ENCODE measurements at places on chromosomes 6 and 20.
A peak's percentile ranks its signal among the peaks of the same experiment; 100 is the strongest.

DNA sequence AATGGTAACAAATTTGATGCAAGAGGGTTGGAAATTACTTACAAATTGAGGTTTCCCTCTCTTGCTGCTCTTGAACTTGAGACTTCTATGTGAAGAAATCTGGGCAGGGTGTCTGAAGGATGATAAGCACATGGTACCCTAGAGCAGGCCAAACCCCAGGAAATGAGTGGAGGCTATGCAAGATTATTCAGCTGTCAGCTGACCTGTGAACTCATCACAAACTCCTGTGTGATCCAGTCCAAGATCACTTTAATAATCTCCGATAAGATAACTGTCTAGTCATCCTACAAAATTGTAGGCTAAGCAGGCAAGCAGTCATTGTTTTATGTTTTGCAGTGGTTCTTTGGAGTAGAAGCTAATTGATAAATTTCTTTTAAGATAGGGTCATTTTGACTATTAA lies 213.1 kb downstream of the BTBD3 start:
- no peak for DNase-seq

DNA sequence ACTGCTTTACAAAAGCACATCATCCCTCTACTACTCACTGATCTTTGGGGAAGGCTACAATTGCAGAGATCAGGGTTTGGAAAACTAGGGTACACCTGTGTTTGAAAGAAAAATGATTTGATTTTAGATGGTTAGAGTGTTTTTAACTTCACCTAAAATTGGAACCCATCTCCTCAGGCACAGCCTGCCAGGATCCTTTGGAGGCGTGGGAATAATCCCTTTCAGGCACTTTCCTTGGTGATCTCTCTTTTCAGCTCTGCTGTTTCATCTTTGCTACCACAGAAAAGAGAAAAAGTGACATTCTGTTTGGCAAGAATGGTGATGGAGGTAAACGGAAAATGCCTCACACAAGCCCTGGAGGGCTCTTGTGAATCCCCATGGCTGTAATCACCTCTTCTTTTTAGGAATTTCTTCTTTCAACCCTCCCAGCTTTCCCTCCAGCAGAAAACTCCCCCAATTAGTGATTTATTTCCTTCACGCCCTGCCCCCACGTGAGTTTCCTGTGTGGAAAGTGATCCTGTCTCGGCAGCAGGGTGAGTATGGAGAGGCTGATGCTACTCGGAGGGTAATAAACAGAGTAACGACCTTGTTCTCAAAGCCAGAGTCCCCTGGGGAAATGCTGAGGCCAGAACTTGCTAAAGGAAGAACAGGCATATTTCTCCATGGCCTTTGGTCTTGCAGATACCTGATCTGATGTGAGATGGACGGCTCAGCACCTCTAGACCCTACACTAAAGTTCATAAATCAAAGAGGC lies 9.2 kb downstream of the KCNG1 start:
- DNase-seq = no peak

- no peak for DNase-seq
Measured at GRCh38 chr6:46215213-46215612, 44.4 kb upstream of the ENPP5 start.

DNA sequence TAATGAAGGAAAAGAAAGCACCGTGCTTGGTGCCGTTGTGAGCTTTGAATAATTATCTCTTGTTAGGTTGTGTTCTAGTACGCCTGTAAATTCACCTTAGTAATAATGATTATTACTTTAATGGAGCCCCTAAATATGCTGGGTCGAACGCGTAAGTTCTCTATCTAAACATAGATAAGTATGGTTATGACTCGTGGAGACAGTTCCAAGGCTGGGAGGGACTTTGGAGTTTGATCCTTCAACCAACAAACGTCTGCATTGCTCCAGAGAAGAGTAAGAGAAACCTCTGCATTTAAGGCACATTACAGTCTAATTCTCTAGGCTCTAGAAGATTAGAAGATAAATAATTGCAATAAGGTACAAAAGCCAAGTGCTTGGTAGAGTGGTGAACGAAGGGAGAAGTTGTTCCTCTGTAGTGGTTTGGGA lies 514 bp downstream of the ACOT13 start:
- no peak for DNase-seq

DNA sequence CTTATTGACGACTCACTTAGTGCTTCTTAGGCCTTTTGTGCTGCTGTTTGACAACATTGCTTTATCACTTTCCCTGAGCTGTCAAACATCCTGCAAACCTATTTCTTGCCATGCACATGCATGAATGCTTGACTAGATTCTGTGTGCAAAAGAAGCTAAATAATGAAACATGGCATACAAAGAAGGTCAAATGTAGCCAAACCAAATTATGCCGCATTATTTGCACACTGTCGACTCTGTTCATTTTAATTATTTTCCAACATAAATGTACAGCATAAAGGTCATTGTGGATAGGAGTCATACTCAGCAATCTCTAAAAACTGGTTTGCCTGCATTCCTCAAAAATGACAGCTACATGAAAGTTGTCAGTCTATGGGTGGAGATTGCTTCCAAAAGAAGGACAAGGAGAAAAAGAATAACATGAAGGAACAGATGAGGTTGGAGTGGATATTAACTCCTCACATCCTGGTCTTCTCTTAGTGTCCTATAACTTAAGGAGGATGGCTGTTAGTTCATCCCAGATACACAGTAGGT lies 123.1 kb upstream of the STXBP5 start:
- DNase-seq = no peak

GRCh38 chr6:164121527-164121926 lies 707.0 kb downstream of the QKI start:
- DNase-seq = no peak

GRCh38 chr6:80519811-80520594 lies 413.5 kb downstream of the BCKDHB start:
- no peak for DNase-seq

- DNase-seq = no peak
Measured at GRCh38 chr6:2038092-2038491, 207.3 kb downstream of the GMDS start.

DNA sequence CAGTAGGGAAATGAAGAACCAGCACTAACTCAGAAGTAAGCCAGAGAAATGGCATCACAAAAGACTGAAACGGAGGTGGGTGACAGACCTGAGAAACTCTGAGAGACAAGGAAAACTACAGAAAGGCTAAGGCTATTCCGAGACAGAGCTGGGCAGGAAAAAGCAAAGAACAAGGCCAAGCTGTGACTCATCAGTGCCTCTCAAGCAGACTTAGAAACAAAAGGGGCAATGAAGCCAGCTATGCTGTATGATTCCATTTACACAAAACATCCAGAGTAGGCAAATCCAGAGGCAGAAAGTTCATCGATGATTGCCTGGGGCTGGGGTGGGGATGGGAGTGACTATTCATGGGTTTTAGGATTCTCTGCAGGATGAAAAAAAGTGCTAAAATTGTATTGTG lies 50.0 kb downstream of the SLC23A2 start:
- DNase-seq = peak; percentile 68

DNA sequence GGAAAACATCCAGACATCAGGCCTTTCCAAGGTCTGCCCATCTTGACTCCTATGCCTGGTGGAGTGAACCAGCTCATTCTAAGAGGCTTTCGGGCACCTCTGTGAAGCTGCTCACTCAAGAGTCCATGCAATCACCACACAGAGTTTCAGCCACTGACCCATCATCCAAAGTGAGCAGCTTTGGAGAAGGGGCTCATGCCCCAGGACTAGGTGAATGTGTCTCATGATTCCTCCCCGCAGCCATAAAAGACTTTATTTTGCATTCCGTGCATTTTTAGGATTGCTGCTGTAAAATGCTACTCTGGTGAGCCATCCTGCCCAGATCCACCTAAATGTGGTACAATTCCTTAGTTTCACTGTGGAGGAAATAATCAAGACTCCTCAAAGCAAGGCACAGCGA lies 44.5 kb upstream of the EZR start:
- DNase-seq = no peak

GRCh38 chr20:62120990-62121775 lies 1.1 kb upstream of the LSM14B start:
- no peak for DNase-seq

DNA sequence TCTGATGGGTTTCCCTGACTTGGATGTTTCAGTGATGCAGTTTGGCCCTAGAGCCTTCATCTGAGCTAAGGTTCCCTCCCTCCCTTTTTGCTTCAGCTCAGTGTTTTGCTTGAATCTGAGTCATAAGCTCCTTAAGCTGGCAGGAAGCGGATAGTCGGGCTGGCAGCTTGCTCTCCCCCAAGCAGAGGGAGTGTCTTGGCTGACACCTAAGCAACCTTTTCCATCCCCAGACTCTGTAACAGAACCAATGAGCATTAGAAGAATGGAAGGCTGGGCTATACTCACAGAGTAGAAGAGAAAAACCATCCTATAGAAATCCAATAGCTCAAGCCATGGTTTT lies 98.3 kb downstream of the HAO1 start:
- peak; percentile 89 for DNase-seq

GRCh38 chr6:17013701-17014100 lies 88.1 kb upstream of the STMND1 start:
- peak; percentile 91 for DNase-seq

DNA sequence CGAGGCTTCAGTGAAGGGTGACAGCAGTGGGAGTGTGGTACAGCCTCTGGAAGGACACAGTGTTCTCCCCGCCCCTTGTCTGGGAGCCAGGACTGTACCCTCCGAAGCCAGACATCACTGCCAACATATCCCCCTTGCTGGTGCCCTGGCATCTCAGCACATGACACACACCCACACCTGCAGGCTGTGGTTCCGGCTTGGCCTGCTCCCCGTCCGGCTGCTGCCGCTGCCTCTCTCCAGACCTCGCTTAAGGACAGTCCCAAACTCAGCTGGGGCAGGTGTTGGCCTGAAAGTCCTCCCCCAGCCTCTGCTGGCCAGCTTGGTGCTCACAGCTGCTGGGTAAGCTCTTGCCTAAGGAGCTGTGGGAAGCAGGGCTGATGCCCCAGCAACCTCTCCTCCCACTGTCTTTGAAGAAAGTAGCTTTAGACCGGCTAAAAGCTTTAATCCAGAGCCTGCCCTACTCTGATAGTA lies 7.0 kb downstream of the EMILIN3 start:
- DNase-seq = no peak

DNA sequence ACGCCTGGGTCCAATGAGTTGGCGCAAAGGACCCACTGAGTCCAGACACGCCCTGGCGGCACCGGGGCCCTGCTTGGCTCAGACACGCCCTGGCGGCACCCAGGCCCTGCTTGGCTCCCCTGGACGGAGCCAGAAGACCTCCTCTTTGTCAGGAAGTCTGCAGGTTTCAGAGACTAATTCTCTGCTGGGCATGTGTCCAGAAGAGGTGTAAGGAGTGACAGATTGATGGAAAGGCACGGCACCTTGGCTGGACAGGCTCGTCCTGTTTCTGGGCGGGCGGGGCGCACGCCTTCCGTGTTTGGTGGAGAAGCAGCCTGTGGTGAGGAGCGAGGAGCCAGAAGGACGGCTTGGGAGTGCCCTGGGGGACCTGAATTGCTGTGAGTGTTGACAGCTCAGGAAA lies 23.1 kb upstream of the DACT2 start:
- no peak for DNase-seq

GRCh38 chr20:32518593-32519380 lies 66.3 kb downstream of the NOL4L start:
- no peak for DNase-seq

GRCh38 chr20:25056690-25057233 lies 1.2 kb downstream of the ACSS1 start:
- no peak for DNase-seq

- no peak for DNase-seq
Measured at GRCh38 chr20:56328861-56329260, 29.9 kb upstream of the FAM210B start.

GRCh38 chr20:45121388-45121787 lies 2.9 kb downstream of the WFDC12 start:
- no peak for DNase-seq

DNA sequence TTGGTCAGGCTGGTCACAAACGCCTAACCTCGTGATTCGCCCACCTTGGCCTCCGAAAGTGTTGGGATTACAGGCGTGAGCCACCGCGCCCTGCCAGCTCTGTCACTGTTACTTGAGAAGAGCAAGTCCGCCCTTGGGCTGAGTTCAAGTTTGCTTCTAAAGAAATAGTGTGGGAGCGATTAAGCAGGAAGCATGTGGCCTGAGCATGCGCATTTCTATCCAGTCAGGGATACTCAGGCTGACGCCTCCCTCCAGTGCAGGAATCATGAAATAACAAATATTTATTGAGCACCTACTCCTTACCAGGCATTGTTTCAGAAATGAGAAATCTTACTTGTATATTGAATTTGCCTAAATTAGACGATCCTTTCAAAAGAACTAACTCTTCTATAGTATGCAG lies 166.2 kb downstream of the EDN1 start:
- DNase-seq = no peak

DNA sequence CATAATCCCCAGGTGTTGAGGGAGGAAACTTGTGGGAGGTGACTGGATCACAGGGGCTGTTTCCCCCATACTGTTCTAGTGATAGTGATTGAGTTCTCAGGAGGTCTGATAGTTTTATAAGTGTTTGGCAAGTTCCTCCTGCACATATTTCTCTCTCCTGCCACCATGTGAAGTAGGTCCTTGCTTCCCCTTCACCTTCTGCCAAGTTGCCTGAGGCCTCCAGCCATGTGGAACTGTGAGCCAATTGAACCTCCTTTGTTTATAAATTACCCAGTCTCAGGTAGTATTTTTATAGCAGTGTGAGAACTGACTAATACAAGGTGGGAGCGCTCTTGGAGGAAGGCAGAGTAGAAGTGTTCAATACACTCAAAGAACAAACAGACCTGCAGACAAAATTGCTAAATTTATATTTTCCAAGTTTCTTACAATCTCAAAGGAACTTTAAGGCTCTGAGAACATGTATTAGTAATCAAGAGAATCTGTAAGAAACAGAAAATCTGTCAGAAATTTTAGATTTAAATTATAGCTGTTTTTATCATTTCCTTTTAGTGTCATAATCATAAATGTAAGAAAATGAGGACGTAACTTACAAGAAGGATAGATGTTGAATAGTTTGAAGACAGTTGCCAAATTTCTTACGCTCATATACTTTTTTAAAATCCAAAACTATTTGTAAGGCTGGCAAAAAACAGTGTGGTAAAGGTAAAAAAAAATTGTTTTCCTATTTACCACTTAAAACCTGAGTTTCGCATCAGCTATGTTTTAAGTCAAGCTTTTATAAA lies 77.7 kb downstream of the ASCC3 start:
- no peak for DNase-seq

DNA sequence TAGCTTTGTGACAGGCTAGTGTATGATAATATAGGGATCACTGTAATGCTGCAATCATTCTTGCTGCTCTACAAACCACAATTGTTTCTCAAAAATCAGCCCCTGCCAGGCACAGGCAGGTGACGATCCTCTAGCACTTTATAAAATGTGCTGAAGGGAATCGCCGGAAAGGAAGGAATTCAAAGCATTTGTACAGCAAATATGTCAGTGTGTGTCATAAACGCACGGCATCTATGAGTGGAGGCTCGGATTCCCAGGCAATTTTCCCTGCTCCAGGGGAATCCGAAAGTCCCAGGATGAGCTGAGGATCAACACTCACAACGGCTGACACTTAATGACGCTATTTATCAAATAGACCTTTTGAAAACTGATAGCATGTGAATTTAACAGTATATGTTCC lies 1.4 kb downstream of the PHACTR1 start:
- no peak for DNase-seq
